ENCODE measurements at places on chromosomes 7 and 10.

DNA sequence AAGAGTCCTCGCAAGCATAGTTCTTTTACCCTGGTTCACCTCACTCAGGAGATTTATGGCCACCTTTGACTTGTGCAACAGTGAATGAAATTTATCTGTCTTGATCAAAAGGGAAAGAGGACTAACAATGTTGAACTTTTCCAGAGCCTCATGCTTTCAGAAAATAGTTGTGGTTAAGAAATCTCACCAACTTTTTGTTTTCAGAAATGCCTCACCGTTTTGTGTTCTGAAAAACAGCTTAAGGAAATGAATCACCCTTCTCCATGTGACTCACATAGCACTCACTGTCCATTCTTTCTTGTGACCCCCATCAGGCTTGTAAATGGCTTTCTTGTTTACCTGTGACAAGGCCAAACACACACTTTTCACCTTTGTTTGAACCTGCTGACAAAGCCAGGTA lies 148.6 kb upstream of the FAM3C start:
- DNase-seq: peak; percentile 81

DNA sequence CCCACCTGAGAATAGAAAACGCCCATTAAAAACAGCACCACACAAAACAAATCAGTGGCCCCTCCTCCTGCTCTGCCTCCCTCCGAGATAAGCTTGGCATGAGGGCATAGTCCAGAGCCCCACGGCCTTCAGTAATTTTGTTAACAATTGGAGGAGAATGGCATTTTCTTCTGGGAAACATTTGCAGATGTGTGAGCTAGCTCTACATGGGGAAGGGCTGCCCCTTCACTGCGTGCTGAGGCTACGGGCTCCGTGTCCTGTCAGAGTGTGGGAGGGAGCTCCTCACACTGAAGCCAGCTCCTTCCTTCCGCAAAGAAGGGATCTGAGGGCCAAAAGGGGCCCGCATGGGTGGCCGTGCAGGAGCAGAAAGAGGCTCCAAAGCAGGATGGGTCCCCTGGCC lies 15.2 kb downstream of the GRK5 start:
- DNase-seq: no peak

- no peak for DNase-seq
These were observed 83.0 kb upstream of the ADRB1 start for GRCh38 chr10:113960617-113961181.

DNA sequence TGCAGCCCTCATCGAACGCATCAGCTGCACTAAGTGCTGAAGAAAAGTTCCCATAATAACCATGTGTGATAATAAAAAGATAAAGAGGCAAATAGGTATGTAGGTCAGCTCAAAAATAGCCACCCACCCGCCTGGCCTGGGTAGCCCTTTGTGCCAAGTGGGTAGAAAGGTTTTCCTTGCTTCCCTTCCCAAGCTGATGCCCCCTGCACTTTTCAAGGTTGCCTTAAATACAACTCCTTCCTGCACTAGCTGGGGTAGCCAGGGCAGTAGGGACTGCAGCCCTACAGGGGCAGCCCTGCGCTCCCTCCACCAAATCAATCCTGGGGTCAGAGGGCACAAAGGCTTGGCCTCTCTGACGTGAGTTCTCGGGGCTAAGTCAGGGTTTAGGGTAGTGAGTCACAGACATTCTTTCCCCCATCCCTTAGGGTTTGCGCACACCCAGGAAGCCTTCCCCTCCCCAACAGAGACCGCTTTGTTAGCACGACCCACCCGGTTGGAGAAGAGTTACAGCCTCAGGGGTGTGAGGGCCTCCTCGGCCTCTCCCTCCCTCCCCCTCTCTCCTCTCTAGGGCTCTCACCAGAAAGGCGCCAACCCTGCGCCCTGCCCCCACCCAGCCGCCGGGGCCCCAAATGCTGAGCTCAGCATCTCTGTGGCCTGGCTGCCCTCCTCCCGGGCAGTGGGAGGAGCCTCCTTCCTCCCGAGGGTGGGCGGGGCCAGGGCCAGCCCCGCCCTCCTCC lies 13.3 kb upstream of the DDIT4 start:
- peak; percentile 69 for DNase-seq

GRCh38 chr10:100655760-100656421 lies 89.5 kb upstream of the PAX2 start:
- no peak for DNase-seq

DNA sequence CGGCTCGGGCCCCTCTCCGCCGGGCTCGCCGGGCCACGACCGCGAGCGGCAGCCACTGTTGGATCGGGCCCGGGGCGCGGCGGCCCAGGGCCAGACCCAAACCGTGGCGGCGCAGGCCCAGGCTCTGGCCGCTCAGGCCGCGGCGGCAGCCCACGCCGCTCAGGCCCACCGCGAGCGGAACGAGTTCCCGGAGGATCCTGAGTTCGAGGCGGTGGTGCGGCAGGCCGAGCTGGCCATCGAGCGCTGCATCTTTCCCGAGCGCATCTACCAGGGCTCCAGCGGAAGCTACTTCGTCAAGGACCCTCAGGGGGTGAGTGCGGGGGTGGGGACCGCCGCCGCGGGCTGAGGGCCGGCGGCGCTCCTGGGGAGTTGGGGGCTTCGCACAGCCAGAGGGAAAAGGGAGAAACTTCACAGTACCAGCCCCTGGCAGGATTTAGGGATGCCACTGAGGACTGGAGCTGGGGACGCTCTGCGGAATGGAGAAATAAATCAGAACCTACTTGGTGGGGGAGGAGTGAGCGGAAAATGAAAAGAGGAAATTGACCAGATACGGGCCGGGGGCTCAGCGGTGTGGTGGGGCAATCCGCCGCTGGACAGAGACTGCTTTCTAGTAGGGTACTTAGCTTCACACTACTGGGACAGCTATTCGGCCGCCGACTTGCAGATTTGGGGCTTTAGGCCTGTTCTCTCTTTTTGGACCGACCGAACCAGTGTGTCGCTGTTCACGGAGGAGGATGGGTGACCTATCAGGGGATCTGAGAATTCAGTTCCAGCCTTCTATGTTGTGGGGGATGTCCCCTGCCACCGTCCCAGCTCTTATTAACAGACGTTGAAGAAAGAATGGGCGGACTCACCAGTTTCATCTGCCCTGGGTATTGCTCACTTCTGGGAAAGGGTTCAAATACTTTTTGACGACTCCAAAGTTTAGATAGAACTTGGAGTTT lies 669 bp downstream of the PI4K2A start:
- DNase-seq: no peak

- no peak for DNase-seq
These were observed 18.8 kb upstream of the MINDY3 start for GRCh38 chr10:15879058-15879457.

DNA sequence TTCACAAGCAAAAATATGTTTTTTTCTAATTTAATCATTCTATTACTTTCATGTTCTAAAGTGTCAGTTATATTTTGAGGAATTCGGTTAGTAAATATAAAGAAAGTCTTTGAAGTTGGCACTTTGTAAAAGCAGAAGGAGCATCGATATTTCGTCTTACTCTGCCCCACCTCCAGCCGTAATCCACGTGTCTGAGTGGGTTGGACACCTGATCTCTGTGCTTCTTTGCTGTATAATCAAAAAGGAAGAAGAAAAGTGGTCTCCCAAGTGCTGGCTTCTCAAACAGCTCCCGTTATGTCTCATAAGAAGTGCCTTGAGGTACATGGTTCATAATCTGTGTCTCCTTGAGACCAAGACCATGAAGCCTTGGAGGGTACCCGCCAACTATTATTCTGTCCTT lies 19.8 kb downstream of the PRKAR2B start:
- no peak for DNase-seq

DNA sequence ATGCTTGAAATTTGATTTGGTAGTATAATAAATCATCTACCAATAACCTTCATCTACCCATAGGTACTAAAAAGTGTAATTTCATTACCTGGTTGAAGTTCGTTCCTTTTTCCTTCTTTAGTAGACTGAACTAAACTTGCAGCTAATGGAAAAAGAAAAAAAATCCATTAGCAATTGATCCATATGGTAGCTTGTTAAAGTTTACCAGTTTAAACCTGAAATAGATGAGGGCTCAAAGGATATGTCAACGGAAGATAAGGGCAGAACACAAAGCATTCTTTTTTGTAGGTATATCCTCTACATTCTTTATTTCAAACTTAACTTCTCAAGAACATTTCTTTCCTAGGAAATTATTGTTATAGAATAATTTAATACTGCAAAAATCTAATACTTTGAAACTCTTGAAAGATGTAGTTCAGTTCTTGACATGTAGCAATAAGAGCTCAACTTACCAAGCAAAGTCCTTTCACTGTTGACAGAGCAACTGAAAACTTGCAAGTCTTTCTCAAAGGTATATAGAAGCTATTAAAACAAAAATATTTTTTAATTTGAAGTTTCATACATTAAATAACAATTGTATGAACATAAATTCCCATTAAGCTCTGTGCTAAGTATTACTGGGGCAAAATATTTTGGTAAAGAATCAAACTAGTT lies 19.1 kb downstream of the GSAP start:
- DNase-seq: no peak

DNA sequence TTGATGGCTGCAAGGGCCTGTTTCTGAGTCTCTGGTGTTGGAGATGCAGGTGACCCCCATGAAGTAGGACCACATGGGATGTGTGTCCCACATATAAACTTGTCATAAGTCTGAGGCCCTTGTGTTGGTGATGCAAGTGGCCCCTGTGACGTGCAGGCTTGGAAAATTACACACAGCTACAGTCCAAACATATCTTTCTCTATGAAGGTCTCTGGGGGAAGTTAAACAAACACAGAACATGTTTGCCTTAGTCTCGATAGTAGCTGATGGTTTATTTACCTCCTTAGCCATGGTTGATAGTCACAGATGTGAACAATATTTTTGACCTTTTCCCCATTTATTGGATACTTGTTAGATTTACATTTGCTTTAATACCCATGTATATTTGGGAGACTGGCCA lies 64.7 kb downstream of the ADCY1 start:
- DNase-seq: no peak

GRCh38 chr10:122083478-122084025 lies 94.6 kb downstream of the TACC2 start:
- DNase-seq: no peak

DNA sequence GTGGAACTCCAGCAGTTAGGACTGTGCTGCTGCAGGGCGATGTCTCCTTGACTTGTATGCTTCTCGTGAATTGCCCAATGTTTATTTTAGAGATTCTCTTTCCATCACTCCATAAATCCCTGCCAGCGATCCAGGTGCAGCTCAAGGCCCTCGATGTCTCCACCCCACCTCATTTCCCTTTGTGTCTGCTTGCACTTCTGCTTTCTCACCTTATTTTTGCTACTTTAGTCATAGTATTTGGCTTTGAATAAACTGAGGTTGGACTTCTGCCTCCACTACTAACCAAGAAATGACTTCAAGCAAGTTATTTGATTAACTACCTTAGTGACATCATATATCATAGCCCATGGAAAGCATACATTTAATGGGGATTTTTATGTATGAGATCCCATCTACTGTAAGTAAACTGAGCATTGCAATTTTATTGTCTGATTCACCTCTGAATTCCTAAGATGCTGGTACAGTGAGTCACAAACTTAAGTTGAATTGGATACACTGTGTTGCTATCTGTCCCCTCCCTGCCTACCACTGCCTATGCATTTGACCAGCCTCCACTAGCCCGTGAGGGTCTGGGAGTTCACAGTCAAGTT lies 255.8 kb downstream of the ABCA13 start:
- no peak for DNase-seq

GRCh38 chr7:115838829-115839228 lies 191.7 kb downstream of the TFEC start:
- DNase-seq: peak; percentile 40

DNA sequence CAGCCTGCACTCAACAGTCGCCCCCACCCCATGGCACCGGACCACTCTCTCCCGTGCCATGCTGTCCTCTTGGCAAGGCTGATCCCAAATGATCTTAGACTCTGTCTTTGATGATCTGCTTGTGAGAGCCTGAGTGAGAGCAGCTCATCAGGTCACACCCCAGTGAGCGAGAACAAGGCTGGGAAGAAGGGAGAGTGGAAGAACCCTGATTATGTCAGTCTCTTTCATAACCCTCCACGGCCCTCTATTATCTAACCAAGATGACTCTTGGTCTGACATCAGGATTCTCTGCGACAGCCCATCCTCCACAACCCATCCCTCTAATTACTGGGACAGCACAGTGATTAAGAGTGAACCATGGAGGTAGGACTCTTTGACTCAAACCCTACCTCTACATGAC lies 53.1 kb upstream of the C7orf33 start:
- no peak for DNase-seq

DNA sequence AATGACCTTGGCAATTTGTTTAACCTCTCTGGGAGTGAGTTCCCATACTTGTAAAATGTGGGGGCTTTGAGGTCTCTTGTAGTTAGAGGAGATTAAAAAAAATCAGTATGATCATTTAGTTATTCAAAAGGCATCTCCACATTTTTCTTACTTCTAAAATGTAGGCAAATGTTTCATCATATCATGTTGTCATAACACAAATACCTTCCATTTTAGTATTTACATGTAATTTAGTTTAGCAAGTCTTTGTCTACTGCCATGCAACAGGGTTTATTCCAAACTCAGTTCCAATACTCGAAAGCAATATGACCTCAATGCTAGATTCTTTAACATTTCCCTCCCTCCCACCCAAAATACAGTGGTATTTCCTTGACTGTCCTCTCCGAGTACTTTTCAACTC lies 262.8 kb upstream of the IMMP2L start:
- DNase-seq: no peak

DNA sequence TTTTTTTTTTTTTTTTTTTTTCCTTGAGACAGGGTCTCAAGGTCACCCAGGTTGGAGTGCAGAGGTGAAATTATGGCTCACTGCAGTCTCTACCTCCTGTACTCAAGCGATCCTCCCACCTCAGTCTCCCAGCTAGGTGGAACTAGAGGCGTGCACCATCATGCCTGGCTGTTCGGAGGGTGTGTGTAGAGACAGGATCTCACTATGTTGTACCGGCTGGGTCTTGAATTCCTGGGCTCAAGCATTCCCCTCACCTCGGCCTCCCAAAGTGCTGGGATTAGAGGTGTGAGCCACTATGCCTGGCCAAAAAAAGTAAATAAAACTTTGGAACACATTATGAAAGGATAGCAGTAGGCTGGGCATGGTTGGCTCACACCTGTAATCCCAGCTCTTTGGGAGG lies 39.6 kb upstream of the TNPO3 start:
- DNase-seq: no peak

DNA sequence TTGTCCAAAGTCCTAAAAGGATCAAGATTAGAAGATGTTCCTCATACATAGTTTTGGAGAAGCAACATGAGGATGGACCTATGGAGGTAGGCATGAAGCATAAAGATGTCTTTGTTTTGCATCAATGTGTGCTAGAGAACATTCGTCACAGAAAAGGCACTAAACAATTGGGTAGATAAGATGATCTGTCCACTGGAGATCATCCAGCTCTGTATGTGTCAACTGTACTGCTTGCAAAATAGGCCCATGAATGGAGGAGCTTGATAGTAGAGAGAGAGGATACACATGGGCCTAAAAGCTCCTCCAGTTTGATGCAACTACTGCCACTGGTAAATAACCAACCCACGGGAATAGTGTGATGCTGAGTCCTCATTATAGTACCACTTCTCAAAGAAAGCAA lies 286.4 kb upstream of the HGF start:
- no peak for DNase-seq

GRCh38 chr7:47389923-47390630 lies 191.8 kb downstream of the TNS3 start:
- no peak for DNase-seq
